ENCODE measurements at places on chromosomes 6 and 20.
A peak's percentile ranks its signal among the peaks of the same experiment; 100 is the strongest.

GRCh38 chr20:58611236-58612030, 39.6 kb upstream of the STX16 start:
- no peak for DNase-seq

GRCh38 chr6:30234356-30234755, 21.1 kb upstream of the TRIM26 start:
- DNase-seq = no peak

- no peak for DNase-seq
Observed at GRCh38 chr6:144265390-144265789, 19.7 kb upstream of the UTRN start.

- DNase-seq = no peak
Observed at GRCh38 chr6:168513766-168514165, 72.8 kb downstream of the SMOC2 start.

GRCh38 chr6:56848105-56848504, 106.8 kb upstream of the BEND6 start:
- DNase-seq = no peak

DNA sequence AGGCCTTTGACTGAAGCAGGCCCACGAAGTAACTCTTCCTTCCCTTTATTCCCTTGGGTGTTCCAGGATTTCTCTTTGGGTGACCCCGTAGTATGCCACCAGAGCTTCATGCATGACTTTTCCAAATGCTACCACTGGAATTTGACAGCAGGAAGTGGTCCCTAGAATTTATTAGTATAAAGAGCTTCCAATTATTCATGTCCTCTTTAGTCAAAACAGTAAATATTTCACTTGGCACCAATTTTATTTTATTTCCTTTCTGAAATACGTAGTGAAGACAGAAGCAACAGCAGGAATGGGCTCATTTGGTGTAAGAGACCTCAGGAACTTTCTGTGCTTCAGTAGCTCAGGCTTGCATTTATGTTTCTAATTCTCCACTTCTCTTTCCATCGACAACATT, 151.3 kb downstream of the LCA5 start:
- DNase-seq = no peak

DNA sequence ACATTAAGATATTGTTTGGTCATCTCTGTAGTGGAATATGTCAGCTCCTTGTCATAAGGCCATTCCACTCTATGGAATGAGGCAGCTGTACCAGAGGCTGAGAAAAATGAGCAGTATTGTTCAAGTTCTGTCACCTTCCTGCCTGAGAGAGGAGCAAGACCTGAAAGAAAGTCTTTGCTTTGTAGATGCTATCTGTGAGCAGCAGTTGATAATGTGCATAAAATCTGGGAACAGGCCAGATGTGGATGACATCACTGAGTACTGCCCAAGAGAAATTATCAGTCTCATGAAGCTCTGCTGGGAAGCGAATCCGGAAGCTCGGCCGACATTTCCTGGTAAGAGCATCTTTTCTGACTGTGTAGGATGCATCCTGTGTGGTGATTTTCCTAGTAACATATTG, 16.8 kb downstream of the RIPK1 start:
- DNase-seq = no peak

DNA sequence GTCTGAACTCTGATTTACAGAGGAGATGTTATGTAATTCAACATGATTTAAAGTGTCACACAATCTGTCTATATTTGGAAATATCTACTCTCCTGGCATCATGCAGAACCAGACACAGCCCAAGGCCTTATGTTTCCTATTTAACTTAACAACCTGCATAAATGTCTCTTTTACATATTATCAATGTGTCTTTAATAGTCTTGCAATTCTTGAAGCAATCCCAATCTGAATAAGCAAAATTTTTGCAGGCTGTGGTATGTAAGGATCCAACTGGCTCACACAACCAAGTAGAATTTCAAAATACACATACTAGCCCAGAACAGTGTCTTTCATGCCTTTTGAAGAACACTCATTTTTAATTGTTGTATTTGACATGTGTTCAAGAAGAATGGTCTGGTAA, 443.2 kb downstream of the MAFB start:
- no peak for DNase-seq

DNA sequence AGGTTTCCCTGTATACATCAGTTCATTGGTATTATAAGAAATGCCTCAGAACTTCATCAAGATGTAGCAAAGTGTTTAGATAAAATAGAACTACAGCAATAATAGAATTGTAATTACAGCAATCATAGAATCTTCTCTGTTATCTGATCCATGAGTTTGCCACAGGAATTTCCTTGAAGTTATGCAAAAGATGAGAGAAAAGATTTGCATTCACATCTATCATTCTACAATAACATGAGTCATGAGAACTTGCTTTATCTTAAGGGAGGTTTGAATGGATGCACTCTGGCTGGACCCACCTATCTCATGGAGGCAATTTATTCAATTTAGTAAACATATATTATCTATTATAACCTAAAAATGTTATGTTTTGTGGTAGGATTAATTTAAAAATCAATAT, 329.8 kb upstream of the EPHA7 start:
- DNase-seq = no peak

- DNase-seq = no peak
Observed at GRCh38 chr20:18172379-18172778, 34.7 kb downstream of the KAT14 start.

DNA sequence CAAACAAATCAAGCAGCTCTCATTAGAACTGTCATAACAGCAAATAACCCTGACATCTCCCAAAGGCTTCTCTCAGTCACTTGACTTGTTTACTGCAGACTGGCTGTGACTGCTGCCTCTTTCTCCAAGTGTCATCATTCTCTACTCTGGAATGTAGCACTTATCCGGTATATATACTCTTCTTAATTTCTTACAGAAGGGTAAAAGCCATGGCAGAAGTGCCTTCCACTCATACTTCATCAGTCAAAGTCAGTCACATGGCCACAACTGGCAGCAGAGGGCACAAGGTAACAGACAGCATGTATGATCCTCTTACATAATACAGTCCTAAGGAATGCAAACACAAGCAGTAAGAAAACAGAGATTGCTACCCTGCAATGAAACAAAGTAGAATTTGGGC, 9.3 kb downstream of the NAPB start:
- no peak for DNase-seq

- no peak for DNase-seq
Observed at GRCh38 chr20:57589728-57590484, 29.0 kb downstream of the PCK1 start.

- DNase-seq = no peak
Observed at GRCh38 chr6:110575925-110576463, 99.6 kb upstream of the SLC22A16 start.

DNA sequence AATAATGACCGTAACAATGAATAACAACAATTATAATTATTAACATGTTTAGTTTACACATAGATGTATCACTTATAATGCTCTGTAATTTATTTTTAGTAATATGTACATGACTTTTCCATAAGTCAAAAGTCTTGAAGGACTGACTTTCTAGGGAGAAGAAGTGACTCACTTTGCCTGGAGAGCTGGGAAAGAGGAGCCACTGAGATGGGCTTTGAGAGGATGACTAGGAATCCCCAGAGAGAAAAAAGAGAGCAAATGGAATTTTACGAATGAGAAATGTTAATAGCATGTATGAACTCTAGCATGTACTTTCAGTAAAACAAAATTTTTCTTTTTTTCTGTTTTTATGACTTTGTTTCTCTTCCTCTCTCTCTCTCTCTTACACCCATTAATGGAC, 67.8 kb upstream of the RALY start:
- no peak for DNase-seq

DNA sequence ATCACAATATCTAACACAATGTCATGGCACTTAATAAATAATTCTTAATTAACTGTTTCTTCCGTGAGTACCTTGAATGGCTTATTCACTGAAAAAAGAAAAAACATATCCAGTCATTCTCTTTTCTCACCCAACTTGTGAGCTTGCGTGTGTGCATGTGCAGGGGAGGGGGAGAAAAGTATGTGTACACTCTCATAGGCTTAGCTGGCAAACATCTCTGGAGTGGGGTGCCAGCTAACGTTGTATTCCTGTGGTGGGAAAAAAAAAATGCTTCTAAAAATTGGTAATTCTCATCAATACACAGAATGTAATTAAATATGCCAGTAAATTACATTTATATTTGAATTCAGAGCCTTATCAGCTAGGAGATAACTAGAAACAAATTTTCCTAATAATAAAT, 291.9 kb upstream of the NOX3 start:
- no peak for DNase-seq

GRCh38 chr6:89281779-89282246, 33.3 kb downstream of the GABRR2 start:
- no peak for DNase-seq

DNA sequence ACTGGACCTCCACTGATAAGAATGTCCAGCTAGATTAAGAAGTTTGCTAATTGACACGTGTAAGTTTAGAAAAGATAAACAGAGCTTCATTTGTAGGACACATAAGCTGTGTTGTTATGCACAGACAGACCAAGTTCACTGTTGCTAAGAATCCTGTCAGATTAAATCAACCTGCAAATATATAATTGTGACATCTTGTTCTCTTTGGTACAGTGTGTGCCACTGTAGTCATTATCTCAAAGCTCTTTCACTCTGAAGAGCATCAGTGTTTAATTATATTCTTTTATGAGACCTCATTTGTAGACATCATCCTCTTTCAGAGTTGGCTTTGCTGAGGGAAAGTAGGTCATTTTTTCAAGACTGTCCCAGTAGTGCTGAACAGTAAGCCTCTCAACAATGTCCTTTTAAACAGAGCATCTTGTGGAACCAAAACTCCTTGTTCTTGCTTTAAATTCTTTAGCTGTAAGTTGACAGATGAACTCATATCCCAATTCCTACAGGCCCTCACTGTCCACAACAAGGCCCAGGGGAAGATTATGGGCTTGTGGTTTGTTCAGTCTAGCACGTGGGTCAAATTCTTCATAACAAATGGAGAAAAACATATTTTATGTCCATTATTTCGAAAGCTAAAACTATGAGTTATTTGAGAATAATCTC, 252.4 kb downstream of the HDGFL1 start:
- DNase-seq = no peak

DNA sequence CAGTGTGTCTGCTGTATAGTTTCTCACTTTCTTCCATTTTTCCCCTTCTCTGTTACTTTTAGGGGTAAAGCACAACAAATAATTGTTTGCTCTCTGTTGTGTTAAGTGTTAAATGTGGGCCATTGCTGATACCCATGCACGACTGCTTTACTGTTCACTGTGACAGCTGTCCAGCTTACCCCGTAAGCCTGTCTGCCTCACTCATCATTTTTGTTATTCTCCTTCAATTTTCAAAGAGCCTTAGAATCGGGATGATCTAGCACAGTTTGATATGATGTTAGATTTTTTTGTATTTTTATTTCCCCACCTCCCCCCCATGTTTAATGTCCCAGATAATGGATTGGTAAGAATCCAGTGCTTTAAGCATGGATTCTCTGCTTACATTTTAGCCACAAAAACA, 41.2 kb upstream of the MLIP start:
- DNase-seq = no peak

GRCh38 chr6:47446669-47447330, 30.8 kb upstream of the CD2AP start:
- no peak for DNase-seq

DNA sequence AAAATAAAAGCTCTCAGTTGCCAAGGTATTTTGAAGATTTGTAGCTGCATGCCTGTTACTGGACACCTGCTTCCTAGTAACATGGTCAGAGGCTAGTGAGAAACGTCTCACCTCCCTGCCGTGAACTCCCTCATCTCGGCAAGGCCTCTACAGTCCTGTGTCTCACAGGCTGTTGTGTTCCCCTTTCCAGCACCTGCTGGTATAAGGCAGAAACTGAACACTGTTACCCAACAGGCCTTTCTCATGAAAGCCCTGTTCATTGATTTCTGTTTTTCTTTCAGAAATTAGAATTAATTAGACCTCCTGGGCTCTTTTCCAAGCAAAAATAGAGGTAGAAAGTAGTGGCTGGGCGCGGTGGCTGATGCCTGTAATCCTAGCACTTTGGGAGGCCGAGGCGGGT, 17.6 kb upstream of the SRSF3 start:
- no peak for DNase-seq

GRCh38 chr20:41446456-41446855, 79.8 kb upstream of the EMILIN3 start:
- no peak for DNase-seq

- no peak for DNase-seq
Observed at GRCh38 chr6:127415096-127415495, 44.1 kb downstream of the KIAA0408 start.

GRCh38 chr6:134317471-134318131, at the start of gene SGK1:
SGK1 (minus strand) TSS chr6:134318112; CDS start chr6:134317460, 652 bp downstream.
- DNase-seq = no peak

- no peak for DNase-seq
Observed at GRCh38 chr6:83597511-83597910, 85.2 kb downstream of the PRSS35 start.

DNA sequence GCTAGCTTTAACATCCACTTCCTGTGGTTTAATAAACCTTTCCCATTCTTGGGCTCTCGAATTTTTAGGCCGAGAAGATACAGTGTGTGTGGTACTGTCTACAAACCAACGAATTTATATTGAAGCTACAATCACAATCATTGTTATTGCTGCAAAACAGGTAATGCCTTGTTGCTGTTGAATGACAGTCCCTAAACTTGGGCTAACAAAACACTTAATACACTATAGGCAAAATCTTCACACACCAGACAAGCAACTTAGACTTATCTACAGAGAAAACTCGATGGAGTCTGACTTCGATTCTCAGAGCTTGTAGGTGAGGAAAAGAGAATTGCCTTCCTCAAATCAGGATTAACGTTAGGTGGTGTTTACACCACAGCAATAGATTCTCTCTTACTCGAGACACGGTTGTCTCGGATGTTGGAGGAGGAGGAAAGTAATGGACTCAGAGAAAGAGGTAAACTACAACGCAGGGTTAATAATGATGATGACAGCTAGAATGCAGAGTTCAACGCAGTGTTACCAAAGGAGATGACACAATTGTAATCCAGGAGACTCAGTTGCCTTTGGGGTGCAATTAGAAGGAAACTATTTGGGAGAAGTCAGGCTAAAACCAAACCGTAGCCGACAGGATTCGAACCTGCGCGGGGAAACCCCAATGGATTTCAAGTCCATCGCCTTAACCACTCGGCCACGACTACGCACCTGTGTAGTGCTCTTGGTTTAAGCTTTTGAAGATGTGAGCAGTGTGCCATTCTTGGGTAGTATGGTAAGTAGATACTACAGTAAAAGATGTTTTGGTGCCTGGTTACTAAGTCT, 32.5 kb upstream of the ZNF184 start:
- DNase-seq = peak; percentile 76

DNA sequence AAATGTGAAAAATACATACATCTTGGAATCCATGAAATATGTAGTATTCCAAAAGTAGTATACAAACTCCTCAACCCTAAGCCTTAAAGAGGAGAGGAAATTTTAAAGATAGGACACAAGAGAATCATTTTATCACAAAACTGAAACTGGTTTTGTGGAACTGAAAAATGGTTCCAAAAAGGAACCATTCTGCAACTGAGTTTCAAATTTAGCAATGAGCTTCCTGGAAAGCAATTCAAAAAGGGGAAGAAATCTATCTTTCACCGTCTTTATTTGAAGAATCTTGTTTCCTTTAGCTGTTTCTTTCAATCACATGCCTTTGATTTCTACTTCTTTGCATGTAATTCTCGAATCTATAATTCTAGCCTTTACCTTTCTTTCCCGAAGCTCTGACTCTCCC, 32.2 kb upstream of the LAMP5 start:
- no peak for DNase-seq
